ENCODE measurements at places on chromosomes 11 and 22.
A peak's percentile ranks its signal among the peaks of the same experiment; 100 is the strongest.

- no peak for DNase-seq
These were observed 53.7 kb downstream of the CADM1 start for GRCh38 chr11:115450519-115450918.

GRCh38 chr11:45331839-45332238 is 45.7 kb upstream of the SYT13 start:
- DNase-seq = no peak

DNA sequence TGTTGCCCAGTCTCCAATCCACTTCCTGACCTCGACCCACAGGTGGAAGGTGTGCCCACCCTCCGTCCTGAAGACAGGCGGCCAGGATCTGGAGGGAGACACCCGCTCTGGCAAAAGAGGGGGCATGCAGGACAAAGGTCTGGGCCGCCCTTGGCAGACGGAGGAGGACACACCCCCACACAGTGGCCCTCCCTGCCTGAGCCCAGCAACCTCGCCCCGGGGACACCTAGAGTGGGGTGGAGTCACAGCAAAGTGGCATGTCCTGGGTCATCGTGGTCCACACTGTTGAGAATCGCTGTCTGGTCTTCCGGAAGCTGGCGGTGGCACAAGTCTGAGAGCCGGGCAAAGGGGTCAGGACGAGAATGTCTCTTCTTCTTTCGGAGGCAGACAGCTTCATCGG is 47.9 kb downstream of the IGSF9B start:
- DNase-seq = no peak

DNA sequence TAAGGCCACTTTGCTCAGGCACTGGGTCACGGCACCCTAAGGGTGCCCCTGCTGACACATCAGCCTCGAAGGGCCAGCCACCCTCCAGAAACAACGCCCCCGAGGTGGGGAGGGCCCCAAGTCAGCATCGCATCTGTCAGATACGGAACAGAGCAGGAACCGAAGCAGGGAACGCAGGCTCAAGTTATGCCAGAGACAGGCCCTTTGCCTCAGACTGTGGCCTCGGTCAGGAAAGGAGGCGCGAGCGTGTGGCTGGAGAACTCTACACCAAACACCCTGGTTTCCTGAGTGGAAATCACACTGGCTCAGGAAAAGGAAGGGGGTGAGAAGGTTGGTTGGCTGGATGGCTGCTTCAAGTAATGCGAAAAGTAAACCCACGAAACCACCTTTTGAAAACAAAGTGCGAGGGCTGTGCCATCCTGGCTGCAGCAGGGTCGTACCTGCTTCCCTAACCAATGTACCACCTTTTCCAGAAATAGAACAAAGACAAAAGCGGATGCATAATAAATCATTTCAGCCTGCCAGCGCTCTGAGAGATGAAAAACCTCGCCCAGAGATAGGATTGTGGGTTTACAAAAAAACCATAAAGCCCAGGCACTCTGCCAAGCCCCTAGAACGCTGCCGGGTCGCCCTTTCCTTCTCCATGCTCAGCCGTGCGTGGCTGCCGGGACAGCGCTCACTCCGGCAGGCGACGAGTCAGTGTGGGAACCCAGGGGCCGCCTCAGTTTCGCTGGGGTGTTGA is 38.6 kb downstream of the TRMU start:
- DNase-seq = no peak

DNA sequence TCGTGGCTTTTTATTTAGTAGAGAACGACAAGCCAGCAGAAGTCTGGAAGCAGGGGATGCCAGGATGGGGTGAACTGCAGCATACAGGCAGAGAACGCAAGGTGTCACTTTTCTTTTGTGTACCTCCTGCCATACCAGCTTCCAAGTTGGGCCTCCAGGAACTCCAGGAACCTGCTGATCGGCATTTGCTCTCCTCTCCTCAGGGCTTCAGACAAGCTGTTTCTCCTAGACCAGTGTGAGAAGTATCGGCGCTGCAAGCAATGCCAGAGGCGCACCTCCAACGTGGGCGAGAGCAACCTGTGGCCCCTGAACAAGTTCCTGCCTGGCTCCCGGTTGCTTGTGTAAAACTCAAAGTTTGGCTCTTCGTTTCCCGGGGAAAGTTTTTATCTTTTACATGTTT is 47.7 kb downstream of the CCDC81 start:
- DNase-seq = no peak

DNA sequence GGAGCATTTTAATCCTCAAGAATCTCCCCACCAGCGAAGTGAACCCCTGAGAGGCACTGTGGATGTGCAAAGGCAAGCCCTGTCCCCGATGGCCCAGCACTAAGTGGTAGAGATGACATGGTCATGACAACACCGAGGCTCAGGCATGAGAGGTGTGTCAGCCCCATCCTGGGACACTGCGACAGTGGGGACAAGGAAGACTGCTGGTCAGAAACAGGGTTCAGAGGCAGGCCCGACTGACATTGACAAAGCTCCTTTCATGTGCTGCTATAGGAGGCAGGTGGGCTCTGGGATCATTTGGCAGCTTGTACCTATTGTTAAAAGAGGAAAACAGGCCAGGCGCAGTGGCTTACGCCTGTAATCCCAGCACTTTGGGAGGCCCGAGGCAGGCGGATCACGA is 54.3 kb upstream of the MYEOV start:
- DNase-seq = no peak

- DNase-seq = no peak
These were observed 31.6 kb upstream of the ARHGAP32 start for GRCh38 chr11:129223701-129224149.

GRCh38 chr11:8871962-8872361 is 39.0 kb upstream of the AKIP1 start:
- DNase-seq = no peak

DNA sequence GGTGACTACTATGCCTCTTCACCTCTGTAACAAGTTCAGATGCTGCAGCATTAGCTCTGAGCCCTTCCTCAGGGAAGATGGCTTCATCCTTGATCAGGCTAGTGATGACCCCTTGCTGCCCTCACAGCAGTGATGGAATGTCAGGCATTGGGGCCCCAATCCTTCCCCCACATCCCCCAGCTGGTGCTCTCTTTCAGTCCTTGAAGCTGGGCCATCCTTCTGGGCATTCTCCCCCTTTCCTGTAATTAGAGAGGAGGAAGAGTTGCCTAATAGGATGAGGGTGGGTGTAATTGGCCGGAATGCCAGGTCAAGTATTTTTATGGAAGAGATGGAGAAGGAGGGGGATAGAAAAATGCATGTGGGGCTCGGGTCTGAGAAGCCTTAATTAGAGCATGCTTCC is 62.6 kb downstream of the TRAF6 start:
- no peak for DNase-seq

- DNase-seq = no peak
These were observed 18.7 kb downstream of the DRICH1 start for GRCh38 chr22:23613193-23613972.

DNA sequence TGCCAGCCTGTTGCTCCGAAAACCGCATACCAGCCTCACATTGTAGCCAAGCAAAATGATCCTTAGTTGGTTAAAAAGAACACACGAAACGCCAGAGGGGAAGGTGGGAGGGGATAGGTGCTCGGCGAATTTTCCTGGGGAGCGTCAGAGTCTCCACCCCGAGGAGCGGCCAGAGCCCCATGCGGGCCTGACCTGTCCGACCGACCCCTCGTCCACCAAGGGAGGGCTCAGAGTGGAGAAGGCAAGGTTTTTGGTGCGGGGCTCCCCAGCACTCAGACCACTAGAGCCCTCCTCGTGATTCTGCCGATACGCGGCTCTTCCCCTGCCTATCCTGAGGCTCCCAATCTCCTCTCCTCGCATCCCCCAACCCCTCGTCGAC is 39.6 kb downstream of the DIXDC1 start:
- DNase-seq = no peak

DNA sequence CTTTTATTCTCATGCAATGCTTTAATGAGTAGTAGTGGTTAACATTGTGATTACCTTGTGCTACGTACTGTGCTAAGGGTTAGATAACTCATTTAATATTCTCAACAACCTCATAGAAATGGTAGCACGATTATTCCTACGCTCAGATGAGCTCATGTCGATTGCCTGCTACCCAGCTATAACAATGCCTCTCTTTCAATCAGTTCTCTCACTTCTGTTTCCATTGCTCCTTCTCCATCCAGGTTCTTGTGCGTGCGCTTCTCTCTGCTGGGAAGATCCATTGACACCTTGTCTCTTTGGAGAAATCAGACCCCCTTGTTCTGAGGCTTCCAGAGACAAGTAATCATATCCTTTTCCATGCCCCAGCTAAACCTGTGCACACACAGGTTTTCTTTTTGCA is 120.8 kb downstream of the NECTIN1 start:
- DNase-seq = no peak

DNA sequence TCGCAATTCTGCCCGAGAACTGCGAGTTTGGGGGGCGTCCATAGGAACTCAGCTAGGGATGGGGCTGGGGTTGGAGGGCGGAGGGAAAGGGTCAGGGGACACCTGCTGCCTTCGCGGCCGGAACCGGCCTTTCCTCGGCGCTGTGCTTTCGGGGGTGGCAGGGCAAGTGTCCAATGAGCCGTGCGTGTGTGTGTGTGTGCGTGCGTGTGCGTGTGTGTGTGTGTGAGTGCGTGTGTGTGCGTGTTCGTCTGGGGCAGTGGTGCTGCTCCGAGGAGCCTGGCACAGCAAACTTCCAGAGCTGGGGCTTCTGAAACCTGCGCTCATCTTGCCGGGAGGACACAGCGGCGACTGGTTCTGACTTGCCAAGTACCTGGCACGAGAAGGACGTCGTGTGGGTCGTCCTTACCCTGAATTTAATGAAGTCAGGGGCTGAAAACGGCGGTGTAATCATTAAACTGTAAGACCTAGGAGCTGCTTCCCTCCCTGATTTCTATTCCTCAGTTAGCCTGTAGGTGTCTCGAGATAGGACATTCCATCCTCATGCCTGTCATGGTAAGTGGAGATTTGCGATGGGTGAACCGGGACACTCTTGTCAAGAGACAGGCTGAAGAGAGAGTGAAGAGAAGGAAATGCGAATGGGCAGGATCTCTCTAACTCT is 27.0 kb upstream of the AMOTL1 start:
- DNase-seq = no peak

DNA sequence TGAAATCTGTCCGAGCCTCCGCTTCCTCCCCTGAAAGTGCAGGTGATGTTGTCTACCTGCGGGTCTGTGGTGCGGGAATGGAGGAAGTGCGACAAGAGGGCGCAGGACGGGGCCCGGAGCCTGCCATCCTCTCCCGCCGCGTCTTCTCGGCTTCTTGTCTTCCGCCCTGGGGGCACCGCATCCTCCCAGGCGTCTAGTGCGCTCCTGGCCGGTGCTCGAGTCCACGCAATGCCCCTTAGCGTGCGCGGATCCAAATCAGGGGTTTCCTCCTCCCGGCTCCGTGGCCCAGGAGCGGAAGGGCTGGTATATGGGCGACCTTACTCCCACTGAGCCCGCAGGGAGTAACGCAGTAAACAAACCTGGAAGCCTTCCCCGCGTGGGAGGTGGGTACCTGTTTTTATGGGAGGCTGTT is 405 bp downstream of the SFI1 start:
- peak; percentile 16 for DNase-seq

DNA sequence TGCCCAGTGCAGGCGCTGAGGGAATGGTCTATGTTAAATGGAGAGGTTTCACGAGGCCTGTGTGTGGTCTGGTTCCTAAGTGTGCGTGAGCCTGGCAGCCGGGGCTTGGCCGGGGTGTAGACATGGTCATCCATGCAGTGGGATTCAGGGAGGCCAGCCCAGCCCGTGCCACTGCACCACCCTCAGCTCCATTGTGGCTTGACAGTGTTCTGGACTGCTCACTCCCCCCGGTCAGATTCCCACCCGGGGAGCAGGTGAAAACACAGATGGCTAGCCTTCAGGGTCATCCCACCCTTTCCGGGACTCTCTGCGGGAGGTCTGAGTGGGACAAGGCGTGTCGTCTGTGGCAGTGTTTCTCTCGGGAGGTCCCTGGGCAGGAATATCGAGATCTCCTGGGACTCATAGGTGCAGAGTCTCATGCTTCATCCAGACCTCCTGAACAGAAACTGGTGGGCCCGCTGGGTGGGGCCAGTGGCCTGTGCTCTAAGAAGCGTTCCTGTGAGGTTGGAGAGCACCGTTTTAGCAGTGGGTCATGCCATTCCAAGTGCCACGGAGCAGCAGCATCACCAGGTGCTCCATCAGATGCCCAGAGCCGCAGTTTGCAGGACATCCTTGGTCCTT is 52.3 kb downstream of the ST14 start:
- DNase-seq = no peak

- DNase-seq = peak; percentile 22
These were observed 2.4 kb downstream of the MAPK11 start for GRCh38 chr22:50267591-50268390.

GRCh38 chr11:88596786-88597185 is 259.2 kb upstream of the CTSC start:
- no peak for DNase-seq

GRCh38 chr22:23715806-23716375 is 25.1 kb downstream of the RGL4 start:
- no peak for DNase-seq

GRCh38 chr22:25672289-25673084 is 69.5 kb upstream of the MYO18B start:
- DNase-seq = no peak

DNA sequence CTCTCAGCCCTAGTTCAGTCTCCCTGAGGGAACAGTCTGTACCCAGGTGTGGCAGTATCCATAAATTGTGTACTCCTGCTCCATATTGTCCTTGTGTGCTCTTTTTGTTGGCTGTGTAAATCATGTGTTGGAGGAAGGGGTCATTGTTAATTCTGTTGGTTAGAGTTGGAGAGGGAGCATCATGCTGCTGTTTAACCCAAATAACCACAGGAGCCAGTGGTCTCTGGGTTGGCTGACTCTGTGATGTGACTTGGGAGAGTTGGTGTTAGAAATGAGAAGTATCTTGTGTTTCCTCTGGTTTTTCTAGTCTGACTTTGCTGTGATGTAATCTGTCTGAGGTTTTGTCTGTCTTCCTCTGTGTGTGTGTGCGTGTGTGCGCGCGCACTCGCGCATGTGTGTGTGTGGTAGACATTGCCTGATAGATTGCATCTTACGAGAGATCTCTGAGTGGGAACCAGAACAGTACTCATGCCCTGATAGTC is 30.5 kb downstream of the CTNND1 start:
- DNase-seq = peak; percentile 64

DNA sequence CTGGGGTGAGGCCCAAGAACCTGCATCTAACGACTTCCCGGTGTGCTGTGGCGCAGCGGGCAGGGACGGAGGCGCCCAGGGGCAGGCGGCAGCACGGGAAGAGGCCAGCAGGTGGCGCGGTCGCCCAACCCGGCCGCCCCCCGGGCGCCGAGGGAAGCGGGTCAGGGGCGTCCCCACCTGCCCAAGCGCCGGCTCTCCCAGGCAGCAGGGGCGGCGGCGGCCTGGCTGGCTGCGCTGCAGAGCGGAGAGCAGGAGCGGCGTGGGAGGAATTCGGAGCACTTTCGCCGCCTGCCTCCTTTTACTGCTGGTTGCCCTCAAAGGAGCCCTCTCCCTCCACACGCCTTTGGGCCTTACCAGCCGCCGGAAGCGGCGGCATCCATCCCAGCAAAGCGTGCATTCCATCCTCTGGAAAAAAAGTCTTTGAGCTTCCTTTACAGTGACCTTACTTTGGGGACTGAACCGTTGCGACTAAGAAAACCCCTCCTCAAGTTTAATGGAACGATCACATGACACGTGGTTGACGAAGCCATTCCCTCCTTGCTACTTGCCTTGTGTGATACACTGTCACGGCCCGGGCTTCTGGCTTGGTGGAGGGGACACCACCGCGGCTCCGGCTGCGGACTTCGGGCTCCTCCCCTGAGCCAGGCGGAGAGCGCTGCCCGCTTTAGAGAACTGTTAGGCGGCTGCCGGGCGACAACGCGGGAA is 106.8 kb upstream of the CLMP start:
- DNase-seq = peak; percentile 28

Measured in activated naive CD4-positive, alpha-beta T cell (primary cell).